ENCODE measurements at places on chromosomes 5 and 9. TPM values are rescaled to one million over a fixed set of nuclear protein-coding genes. Genes with fewer than 3 reads are reported as not detected.

Gene PRDM9
- not detected for polyA plus RNA-seq

Gene SLC36A2
- polyA plus RNA-seq = not detected

Gene ANKRD55
- not detected for polyA plus RNA-seq

Gene STKLD1
- polyA plus RNA-seq = 0.17 TPM

Gene SH2D3C
- polyA plus RNA-seq = 0.08 TPM

Gene TMEM171
- polyA plus RNA-seq = 6.0 TPM

Gene OLFML2A
- polyA plus RNA-seq = 1.6 TPM

Gene LHX6
- polyA plus RNA-seq = 3.0 TPM

Gene ITGA1
- 3.9 TPM for polyA plus RNA-seq

Gene PTGER4
- 7.6 TPM for polyA plus RNA-seq

Gene EGFL7
- 8.7 TPM for polyA plus RNA-seq

Gene CDO1
- polyA plus RNA-seq = not detected

Gene TMEM252
- polyA plus RNA-seq = not detected

Gene SLC34A1
- polyA plus RNA-seq = 0.02 TPM

Gene SLC2A6
- polyA plus RNA-seq = 31.1 TPM

Gene FST
- 324 TPM for polyA plus RNA-seq

Gene LECT2
- not detected for polyA plus RNA-seq

Gene HTR1A
- not detected for polyA plus RNA-seq

Gene SLC34A3
- not detected for polyA plus RNA-seq

Gene CYSTM1
- 32.6 TPM for polyA plus RNA-seq

Gene HAUS6
- polyA plus RNA-seq = 9.7 TPM

Gene MARVELD2
- 26.6 TPM for polyA plus RNA-seq

Gene NIM1K
- 0.07 TPM for polyA plus RNA-seq

Gene PCDHA12
- polyA plus RNA-seq = 0.03 TPM

Gene FAF2
- polyA plus RNA-seq = 34.9 TPM

Gene CCL19
- not detected for polyA plus RNA-seq

Gene FCHO2
- 9.3 TPM for polyA plus RNA-seq

Gene NR2F1
- polyA plus RNA-seq = 7.8 TPM

Gene SNCB
- 0.42 TPM for polyA plus RNA-seq

Gene SLC22A5
- polyA plus RNA-seq = 15.5 TPM

Gene TTC23L
- polyA plus RNA-seq = 0.10 TPM

Gene SLC46A2
- not detected for polyA plus RNA-seq

Gene IRGM
- polyA plus RNA-seq = 0.03 TPM

Gene CTNNAL1
- polyA plus RNA-seq = 71.4 TPM

Gene GDF9
- polyA plus RNA-seq = 0.25 TPM

Gene ISL1
- not detected for polyA plus RNA-seq

Gene CCNI2
- polyA plus RNA-seq = 0.09 TPM

Gene FNIP1
- 11.4 TPM for polyA plus RNA-seq

Gene TMC1
- 0.06 TPM for polyA plus RNA-seq

Gene C1QTNF3
- polyA plus RNA-seq = 0.29 TPM

Gene ZNF366
- polyA plus RNA-seq = not detected

Gene NR5A1
- polyA plus RNA-seq = not detected

Gene CNTFR
- not detected for polyA plus RNA-seq

Gene NEK6
- 50.6 TPM for polyA plus RNA-seq

Gene C9
- polyA plus RNA-seq = not detected

Gene CER1
- polyA plus RNA-seq = not detected
